ENCODE measurements at places on chromosomes 3 and 15.

GRCh38 chr15:76577879-76578512 lies 241.4 kb downstream of the ISL2 start:
- DNase-seq = no peak

DNA sequence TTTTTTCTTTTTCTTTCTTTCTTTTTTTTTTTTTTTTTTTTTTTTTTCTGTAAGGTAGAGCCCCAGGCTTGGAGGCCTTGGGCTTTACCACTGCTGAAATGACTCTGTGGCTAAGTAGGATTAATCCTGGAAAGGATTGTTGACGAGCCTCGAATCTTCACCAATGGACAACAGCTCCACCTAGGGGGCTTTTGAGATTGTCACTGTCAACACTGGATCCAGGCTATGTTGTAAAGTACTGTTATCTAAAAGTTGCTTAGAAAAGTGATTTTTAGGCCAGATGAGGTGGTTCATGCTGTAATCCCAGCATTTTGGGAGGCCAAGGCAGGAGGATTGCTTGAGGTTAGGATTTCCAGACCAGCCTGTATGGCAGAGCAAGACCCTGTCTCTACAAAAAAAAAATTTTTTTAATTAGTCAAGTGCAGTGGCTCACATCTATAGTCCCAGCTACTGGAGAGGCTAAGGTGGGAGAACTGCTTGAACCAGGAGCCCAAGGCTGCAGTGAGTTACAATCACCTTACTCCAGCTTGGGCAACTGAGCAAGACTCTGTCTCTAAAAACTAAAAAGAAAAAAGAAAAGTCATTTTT lies 41.6 kb downstream of the KLHL18 start:
- DNase-seq = peak; percentile 49

DNA sequence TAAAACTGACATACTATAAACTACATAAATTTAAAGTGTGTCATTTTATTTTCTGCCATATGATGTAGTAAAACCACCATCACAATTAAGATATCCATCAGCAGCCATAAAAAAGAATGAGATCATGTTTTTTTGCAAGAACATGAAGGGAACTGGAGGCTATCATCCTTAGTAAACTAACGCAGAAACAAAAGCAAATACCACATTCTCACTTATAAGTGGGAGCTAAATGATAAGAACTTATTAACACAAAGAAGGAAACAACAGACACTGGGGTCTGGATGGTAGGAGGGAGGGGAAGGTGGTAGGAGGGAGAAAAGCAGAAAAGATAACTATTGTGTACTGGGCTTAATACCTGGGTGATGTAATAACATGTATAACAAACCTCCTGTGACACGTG lies 24.6 kb downstream of the CCDC14 start:
- DNase-seq = no peak

- DNase-seq = no peak
Measured at GRCh38 chr3:64408770-64409169, 183.5 kb upstream of the PRICKLE2 start.

DNA sequence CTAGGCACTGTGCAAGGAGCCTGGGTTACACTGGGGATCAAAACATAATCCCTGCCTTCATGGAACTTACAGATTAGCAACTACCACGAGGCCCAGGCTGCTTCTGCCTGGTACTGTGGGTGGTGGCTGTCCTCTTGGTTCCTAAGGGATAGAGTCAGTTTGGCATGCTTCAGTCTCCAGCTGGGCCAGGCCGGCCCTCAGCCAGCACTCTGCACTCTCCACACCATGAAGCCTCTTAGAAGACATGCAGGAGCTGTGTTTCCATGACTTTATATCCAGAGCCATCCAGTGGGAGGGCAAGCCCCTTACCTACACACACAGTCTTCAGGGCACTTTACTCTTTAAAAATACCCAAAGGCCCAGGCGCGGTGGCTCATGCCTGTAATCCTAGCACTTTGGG lies 54.4 kb downstream of the ATP1B3 start:
- DNase-seq = no peak

DNA sequence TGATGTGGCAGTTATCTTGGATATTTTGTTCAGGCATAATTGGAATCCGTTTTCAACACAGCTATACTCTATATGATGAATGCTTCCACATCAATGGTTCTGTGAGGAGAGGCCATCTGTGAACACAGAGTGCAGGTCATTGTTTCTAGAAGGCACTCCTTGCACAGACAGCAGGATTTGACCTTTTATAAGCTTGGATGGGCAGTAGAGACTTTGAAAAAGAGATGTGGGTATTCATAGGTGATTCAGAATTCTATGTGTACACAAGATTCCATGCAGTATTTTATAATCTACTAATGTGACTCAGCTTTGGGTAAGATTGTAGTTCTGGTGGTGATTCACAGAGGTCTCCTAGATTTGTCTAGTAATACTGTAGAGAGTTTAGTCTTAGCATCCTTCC lies 12.5 kb downstream of the ARPP21 start:
- no peak for DNase-seq

DNA sequence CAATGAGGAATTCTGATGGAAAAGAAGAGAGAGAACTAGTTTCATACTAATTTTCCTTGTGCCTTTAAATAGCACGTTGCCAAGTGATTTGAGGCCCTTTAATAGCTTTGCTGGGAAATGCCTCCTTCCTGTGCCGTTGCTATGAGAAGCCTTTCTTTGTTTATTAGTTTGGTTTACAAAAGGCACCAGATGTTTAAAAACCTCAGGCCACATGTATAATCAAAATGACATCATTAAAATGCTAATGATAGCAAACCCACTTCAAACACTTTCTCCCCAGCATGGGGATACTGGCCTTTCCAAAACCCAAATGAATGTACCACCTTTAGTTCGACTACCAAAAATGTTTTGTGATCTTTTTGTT lies 50.0 kb upstream of the TBC1D23 start:
- peak; percentile 1 for DNase-seq

GRCh38 chr3:54443561-54444161 lies 321.3 kb downstream of the CACNA2D3 start:
- no peak for DNase-seq

GRCh38 chr3:8488411-8488810 lies 13.2 kb upstream of the LMCD1 start:
- no peak for DNase-seq

DNA sequence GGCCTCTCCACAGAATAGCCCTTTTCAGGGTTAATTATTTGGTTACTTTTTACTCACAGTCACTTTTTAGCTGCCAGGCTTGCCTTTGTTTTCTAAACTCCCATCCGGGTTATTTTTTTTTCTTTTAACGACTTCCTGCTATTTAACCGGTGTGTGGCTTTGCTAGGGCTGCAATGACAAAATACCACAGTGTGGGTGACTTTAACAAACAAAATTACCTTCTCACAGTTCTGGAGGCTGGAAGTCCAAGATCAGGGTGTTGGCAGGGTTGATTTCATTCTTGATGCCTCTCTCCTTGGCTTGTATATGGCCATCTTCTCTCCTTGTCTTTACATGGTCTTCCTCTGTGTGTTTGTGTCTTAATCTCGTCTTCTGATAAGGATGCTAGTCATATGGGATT lies 91.5 kb downstream of the IL1RAP start:
- DNase-seq = no peak
